ENCODE measurements at places on chromosomes 12 and 14.

DNA sequence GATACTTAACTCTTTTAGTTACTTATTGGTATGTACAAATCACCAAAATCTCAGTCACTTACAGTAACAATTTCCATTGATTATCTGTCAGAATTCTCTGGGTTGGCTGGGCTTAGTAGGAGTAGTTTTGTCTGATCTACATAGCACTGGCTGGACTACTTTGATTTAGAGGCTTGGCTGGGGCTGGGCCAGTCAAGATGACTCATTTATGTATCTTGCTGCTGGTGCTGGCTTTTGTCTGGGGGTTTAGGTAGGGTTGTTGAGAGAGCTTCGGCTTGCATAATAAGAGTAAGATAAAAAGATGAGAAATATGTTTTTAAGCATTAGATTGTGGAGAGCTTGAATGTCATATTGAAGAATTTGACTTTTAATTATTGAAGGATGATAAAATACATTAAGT lies 1093.7 kb downstream of the SLC6A15 start:
- no peak for DNase-seq

GRCh38 chr14:36075203-36075602 lies 101.3 kb downstream of the PTCSC3 start:
- no peak for DNase-seq

GRCh38 chr12:28232211-28232928 lies 42.1 kb downstream of the CCDC91 start:
- no peak for DNase-seq

- DNase-seq: no peak
Observed at GRCh38 chr14:90096566-90096965, 34.8 kb downstream of the KCNK13 start.

- DNase-seq: no peak
Observed at GRCh38 chr12:56953314-56953713, 4.1 kb downstream of the RDH16 start.

DNA sequence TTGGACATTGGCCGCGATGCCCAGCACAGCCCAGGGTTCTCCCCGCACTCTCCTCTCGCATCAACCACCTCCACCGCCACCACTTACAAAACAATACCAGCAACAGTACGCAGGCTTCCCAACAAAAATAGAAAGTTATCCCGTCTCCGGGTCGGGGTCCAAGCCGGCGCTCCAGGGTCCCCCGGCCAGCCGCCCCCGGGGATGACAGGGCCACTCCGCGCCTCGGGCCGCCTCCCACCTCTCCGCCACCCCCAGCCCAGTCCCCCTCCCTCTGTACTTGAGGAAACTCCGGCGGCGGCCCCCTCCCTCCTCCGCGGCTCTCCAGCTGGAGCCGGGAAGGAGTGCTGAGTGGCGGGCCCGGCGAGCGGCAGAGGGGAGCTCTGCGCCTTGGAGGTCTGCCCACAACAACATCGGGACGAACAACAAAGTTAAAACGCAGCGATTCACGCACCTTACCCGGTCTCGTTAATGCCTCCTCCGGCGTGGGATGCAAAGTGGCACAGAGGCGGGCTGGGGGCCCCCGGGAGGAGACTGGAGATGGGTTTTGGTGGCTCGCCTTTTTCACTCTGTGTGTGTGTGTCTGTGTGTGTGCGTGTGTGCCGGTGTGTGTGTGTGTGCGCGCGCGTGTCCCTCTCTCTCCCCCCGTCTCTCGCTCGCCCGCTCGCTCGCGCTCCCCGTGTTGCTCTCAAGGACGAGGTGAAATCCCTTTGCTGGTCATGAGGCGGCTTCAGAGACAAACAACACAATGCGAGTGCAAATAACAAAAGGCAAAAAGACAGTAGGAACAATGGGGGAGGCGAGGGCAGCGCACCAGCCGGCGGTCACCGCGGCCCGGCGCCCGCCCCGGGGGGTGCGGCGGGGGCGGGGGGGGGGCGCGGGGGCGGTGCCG lies 386.8 kb downstream of the BCAT1 start:
- peak; percentile 55 for DNase-seq

DNA sequence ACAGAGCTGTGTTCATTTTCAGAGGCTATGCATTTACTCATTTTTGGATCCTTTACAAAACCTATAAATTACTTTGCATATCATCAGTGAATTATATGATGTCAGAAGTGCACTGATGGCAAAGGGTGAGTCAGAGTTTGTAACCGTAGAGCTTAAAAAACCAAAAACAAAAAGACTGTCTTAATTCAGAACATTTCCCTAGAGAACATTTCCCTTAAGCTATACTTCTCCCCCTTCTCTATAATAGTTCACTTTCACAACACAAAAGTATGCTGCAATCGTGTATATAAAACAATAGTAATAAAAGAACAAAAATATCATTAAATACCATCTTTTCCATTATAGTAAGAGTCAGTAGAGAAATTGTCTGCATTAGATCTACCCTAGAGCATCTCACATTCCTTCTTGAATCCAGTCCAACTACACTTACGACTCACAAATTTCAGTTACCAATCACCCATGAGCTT lies 934.9 kb downstream of the LRFN5 start:
- DNase-seq: no peak

All from NCI-H1694 treated with DMSO at 0.1 percent for 48 hours (cell line).